ENCODE measurements at places on chromosomes 3 and 15.

DNA sequence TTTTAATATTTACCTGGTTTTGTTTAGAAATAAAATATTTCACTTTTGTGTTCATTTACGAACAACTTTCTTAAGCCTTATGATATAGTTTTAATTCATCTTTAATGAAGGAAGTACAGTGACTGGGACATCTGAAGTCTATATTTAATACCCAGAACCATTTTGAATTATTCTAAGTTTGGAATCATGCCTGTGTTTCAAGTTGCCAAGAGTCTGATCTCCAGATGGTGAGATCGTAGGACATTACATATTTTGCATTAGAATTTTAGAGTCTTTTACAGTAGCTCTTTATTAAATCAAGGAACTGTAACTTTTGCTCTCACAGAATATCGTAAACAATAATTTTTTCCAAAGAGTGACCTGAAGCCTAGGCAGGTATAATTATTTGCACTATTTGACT lies 420.7 kb downstream of the SI start:
- no peak for DNase-seq

DNA sequence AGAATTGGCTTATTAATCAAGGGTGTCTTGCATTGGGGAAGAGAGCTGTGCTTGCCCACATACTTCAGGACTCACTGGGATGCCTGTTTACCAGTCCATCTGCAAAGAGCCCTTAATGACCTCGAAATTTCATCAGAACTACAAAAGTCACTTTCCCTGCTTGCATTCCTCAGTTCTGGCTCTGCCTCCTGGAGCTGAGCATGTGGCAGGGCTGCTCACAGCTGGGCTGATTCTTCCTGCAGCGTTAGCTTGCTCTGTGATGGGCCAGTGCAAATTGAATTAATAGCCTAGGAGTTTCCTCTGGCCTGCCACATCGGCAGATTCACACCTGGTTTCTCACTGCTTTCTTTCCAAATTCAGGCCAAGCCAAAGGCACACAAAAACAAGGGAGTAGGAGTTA lies 108.9 kb downstream of the DUT start:
- peak; percentile 79 for DNase-seq

DNA sequence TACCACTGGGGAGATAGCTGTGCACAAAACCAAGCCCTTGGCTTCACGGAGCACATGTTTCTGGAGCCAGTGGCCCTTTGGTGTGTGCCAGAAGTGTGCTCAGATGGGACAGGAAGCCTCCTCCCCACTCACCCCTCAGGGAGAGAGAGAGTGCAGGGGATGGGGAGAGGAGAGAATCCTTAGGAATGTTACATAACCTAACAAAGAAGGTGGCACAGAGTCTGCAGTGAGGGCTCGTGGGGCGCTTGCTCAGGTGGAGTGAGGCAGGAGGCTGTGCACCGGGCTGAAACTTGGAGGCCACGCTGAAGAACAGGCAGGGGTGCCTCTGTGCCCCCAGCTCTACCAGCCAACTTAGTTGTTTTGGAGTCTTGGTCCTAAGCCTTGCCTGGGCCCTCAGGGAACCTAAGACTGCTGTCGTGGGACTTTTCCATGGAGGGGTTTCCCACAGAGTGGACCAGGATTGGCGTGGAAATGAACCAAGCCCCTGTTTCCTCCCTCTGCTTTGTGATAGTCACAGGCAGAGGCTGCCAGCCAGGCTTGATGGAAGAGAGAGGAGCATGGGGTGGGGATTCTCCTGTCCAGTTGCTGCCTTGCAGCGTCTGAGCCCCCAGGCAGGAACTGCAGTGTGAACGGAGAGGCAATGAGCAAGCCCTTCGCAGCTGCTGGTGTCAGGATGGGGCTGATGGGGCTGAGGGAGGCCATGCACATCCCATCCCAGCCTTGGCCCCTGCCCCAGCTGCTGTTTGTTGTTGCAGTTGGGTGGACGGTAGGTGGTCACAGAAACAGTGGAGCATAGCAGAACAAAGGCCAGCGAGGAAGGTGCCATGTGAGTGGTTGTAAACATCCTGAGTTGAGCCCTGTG lies 32.7 kb downstream of the PDIA5 start:
- DNase-seq: peak; percentile 28

DNA sequence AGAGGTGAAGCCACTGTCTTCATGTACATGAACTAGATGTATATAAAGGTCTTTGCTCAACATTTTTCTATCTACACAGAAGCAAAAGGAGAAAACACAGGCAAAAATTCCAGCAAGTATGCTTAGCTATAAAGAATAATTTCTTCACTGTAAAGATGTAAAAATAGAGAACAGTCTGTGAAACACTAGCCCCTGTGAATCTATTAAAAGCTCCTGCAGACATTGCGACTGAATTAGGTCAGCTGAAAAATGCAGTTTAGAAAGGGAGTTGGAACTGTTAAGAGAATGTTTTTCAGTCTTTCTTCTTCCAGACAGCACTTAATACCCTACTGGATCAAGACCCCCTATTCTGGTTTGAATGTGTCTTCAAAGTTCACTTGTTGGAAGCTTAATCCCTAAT lies 291.5 kb downstream of the KBTBD8 start:
- no peak for DNase-seq

DNA sequence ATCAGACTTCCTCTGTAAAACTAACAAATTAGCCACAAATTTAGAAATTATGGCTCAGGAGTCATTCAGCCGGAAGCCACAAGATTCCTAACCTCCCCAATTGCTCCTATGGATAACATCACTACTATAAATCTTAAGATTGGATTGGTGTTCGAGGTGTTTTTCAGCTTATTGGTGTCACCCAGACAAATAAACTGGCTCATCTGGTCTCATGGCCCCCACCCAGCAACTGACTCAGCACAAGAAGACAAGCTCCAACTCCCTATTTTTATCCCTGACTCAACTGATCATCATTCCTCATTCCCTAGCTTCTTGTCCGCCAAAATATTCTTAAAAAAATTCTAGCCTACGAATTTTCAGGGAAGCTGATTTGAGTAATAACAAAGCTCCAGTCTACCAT lies 135.1 kb upstream of the STRIT1 start:
- DNase-seq: no peak

- no peak for DNase-seq
Observed at GRCh38 chr15:77040673-77041072, 30.2 kb downstream of the TSPAN3 start.

DNA sequence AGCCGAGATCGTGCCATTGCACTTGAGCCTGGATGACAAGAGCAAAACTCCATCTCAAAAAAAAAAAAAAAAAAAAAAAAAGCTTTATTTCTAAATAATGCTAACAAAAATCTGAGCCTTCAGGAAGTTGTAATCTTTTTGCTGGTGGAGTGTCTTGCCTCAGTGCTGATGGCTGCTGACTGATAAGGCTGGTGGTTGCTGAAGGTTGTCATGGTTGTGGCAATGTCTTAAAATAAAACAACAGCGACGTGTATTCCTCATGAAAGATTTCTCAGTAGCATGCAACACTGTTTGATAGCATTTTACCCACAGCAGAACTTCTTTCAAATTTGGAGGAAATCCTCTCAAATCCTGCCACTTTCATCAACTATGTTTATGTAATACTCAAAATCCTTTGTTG lies 77.4 kb upstream of the PTPRG start:
- DNase-seq: no peak

DNA sequence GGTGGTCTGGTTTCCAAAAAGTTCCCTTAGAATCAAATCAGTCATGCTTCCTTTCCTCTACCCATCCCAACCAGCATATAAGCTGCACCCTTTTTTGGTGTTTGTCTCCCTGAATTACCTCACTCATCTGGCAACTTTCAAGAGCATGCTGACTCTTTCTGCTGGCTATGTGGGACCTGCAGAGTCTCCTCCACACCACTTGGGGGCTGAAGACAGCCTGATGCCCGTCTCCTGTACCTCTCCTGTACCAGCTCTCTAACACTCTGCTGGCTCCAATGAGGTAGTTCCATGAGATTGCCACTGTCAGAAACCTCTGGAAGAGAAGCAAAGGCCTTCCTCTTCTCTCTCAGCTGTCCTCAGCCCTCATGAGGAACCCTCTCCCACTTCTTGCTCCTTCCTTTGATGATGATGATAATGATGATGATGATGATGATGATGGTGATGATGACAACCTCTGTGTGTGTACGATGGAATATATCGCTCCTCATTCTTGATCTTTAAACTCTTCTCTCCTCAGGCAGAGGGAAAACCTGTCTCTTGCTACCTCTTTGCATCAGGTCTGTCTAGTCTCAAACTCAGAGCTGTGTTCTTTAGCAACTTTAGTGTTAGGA lies 257.5 kb downstream of the ZNF621 start:
- DNase-seq: peak; percentile 29

- no peak for DNase-seq
Observed at GRCh38 chr15:88187195-88187594, 69.3 kb downstream of the NTRK3 start.

DNA sequence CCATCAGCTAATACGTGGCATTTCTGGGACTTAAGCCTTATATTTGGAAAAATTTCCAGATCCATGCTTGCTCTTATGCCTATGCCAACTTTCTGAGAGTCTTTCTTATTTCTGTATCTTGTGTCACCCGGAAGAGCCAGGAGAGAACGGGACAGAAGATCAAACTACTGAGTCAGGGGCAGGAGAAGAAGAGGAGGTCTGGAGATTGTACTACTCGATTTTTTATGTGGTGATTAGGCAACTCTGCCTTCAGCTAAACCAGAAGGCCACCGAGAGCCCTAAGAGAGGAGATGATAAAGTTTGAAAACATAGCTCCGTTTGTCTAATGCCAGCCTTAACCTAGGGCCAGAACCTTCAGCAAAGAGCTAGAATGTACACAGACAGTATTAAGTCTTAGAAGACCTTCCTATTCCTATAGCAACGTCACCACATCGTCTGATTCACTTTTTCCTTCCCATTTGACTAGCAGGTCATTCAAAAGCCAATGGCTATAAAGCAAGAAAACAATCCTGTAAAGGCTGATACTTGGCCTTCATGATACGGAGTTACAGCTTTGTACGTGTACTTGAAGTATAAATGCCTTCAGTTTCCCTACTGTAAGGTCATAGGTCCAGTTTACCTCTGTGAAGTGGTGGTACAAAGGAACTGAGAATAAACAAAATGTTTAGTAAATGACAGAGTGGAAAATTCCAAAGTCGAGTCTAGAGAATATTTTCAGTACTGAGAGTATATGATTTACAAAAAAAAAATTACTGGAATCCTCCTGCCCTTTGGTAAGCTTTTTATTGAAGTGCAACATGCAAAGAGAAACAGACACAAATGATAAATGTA lies 96.1 kb upstream of the ICE2 start:
- no peak for DNase-seq

- no peak for DNase-seq
Observed at GRCh38 chr3:193317682-193318300, 60.8 kb downstream of the ATP13A5 start.

DNA sequence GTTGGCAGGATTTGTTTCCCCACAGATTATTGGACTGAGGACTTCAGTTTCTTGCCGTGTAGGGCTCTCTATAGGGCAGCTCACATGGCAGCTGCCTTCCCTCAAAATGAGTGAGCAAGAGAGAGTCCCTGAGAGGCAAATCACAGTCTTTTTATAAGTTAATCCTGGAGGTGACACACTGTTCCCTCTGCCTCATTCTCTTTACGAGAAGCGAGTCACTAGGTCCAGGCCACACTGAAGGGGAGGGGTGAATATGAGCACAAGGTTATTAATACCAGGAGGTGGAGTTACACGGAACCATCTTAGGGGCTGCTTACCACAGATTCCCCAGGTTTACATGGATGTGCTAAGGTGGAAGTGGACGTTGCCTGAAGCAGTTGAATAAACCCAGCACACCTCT lies 77.0 kb downstream of the LPP start:
- DNase-seq: no peak

DNA sequence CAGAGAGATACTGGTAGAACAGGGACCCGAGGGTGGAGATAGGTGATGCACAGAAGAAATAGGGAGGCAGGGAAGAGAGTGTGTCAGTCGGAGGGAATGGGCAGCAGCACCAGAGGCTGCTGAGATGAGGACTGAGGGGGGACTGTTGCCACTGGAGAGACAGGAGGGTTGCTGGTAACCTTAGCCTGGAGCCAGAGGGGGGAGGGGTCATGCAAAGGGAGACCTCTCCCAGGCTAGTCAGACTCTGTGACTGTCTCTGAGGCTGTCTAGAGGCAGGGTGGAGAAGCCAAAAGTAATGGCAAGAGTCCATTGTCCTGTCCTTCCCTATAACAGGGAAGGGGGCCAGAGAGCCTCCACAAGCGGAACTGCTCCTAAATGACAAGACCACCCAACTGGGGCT lies 2.1 kb upstream of the DLEC1 start:
- DNase-seq: peak; percentile 29

DNA sequence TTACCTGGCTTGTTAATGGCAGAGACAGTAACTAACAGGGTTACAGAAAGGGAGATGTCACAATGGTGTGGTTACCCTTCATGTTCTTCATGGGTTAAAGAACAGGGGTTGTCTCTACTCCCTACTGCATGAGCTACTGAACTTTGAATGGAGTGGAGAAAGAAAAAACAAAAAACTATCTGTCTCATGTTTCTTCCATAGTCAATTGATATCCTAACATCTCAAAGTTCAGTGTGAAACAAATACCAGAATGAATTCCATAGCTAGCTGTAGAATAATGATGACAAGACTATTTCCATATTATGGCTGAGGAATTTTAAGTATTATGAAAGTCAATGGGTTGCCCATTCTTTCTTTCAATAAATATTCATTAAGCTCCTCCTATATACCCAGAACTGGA lies 161.3 kb upstream of the LPP start:
- DNase-seq: no peak

GRCh38 chr15:100007609-100008008 lies 274.4 kb upstream of the LYSMD4 start:
- no peak for DNase-seq

GRCh38 chr15:54347082-54347827 lies 369.0 kb downstream of the UNC13C start:
- no peak for DNase-seq

- no peak for DNase-seq
Observed at GRCh38 chr3:161576714-161577510, 80.3 kb downstream of the OTOL1 start.

- DNase-seq: no peak
Observed at GRCh38 chr3:171777596-171777995, 32.7 kb downstream of the PLD1 start.

- no peak for DNase-seq
Observed at GRCh38 chr15:36832774-36833463, 253.5 kb downstream of the CDIN1 start.

- peak; percentile 69 for DNase-seq
Observed at GRCh38 chr3:108552267-108553159, 36.7 kb downstream of the CIP2A start.

DNA sequence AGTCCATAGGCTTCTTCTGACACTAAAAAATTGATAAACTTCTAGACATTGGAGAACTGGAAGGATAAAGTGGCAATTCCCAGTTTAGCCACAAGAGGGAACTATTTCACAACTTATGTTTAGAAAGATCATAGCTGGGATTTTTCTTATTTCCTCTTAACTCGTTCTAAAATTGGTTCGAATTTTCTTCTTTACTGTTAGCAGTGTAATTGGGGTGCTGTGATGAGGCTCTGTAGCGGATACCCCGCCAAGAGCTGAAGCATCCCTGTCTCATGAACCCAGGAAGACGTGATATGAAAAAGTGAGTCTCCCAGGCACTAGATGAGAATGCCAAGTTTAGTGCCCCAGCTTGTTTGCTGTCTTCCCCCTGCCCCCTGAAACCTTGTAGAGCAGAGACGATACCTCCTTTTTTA lies 85.1 kb downstream of the PDCD6IP start:
- DNase-seq: peak; percentile 76

- DNase-seq: no peak
Observed at GRCh38 chr3:43951813-43952212, 261.1 kb downstream of the ABHD5 start.

- no peak for DNase-seq
Observed at GRCh38 chr3:172097585-172097984, 58.2 kb downstream of the FNDC3B start.

- peak; percentile 58 for DNase-seq
Observed at GRCh38 chr3:32814361-32814760, 3.4 kb upstream of the TRIM71 start.
